Activated naive CD8-positive, alpha-beta T cell treated with anti-CD3 and anti-CD28 coated beads for 36 hours (primary cell): ENCODE measurements at places on chromosomes 12 and 14.

DNA sequence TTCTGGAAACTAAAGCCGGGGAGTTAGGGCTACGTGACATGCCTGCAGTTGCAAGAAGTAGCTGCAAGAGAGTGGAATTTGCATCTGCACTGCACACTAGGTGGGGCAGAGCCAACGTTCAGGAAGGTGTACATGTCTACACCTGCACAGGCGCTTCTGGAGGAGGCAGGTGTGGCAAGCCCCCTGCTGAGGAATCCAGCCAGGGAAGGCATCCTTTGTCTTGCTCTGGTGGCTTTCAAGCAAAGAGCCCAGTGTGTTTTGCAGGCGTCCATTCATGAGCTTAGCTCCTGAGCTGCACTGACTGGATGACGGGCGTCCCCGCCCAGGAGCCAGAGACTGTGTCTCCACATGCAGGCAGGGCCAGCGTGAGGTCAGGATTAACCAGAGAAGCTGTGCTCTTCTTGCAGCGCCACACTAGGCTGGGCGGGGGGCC is 116.3 kb downstream of the ZFP36L1 start:
- DNase-seq, result no peak

DNA sequence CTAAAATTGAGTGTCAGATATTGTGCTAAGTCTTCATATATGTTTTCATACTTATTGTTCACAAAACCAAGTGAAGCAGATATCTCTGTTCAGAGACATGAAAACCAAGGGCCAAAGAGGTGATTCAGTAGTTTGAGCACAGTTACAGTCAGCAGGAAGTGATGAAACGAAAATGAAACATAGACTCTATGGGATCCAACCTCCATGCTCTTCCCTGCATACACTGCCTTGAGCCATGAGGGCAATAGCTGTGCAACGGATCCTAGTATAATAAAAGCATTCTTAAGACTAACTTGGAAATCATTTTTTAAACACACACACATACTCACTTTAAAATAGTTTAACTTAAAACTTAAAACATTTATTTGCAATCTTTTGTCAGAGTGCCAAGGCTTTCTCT is 27.9 kb downstream of the ESR2 start:
- DNase-seq, result no peak

- DNase-seq, result no peak
These were observed at the start of gene IFNG-AS1 for GRCh38 chr12:67989184-67989920. Gene IFNG-AS1, plus strand, starts transcription at chr12:67989447.

GRCh38 chr14:22112004-22112403 is 438.4 kb upstream of the OR4E1 start:
- DNase-seq, result no peak

- DNase-seq, result no peak
These were observed 6.0 kb upstream of the ASB2 start for GRCh38 chr14:93982230-93983007.

- no peak for DNase-seq
These were observed 3.0 kb upstream of the GCN1 start for GRCh38 chr12:120197542-120197887.

DNA sequence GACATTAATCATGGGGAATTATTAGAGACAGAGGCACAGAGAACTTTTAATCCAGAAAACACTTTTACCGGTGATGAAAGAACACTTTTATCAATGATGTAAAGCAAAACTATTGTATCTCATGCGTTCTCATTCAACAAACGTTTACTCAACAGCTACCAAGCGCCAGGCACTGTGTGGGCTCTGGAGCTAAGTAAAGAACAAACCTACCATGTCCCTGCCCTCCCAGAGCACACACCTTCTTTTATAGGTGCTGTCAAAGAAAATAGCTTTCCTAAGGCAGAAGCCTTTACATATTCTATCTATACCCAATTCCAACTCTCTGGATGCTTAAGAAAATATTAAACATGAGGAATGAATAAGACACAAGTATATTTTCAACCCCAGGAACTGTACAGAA is 91.1 kb downstream of the FOXN3 start:
- DNase-seq, result no peak

GRCh38 chr12:20220339-20220738 is 148.0 kb upstream of the PDE3A start:
- no peak for DNase-seq

DNA sequence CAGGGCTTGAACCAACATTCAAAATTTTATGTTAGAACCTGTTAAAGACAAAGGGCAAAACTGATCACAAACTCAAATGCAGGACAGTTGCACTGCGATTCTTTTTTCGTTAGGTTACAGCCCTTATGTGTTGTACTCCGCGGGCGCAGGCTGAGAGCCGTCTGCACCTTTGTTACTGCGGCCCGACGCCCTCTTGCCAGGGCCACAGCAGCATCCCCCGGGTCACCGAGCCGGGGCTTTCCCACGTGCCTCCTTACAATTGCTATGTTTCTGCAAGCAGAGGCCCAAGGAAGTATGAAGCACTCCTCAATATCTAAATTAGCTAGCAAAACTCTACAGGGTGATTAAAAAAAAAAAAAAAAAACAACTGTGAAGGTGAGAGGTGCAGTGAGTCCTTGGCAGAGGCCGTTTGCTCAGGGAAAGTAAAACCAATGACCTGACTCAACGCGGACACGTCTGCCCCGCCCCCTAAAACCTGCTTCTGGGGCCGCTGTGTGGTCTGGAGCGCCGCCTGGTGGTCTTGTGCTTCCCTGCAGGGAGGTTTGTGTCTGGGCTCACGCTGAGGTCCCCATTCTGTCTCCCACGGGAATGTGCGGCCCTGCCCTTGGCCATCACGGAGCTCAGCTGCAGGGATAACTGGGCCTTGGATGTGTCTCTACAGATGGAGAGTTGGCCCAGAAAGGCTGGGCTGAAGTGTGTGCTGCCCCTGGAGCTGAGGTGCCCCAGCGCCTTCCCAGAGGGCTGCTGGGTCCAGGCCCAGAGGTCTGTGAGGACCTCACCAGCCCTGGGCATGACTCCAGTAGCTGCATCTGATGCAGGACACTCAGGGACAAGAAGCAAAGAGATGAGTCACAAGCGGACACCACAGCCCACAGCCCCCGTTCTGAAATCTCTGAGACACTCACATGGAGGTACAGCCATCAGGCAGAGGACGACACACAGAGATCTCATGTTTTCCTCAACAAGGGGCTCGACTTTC is 418.5 kb downstream of the TMEM121 start:
- DNase-seq, result peak; percentile 81

- DNase-seq, result no peak
These were observed 126.5 kb downstream of the C12orf75 start for GRCh38 chr12:105457026-105457425.

DNA sequence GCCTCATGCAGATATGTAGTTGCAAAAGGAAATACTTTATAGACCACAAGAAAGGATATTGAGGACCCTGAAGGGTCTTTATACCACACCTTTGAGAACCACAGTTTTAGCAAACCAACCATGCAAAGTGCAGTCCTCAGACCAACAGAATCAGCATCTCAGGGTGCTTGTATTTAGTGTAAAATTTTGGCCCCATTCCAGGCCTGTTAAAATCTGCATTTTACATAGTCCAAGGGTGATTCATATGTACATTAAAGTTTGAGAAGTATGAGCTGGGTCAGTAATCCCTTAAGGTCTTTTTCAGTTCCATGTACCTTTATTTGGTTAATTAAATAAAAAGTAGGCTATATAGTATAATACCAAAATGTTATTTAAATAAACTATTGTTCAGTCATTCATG is 91.2 kb downstream of the WNK1 start:
- DNase-seq, result no peak

- no peak for DNase-seq
These were observed 6.4 kb downstream of the SLC15A5 start for GRCh38 chr12:16271062-16271461.

DNA sequence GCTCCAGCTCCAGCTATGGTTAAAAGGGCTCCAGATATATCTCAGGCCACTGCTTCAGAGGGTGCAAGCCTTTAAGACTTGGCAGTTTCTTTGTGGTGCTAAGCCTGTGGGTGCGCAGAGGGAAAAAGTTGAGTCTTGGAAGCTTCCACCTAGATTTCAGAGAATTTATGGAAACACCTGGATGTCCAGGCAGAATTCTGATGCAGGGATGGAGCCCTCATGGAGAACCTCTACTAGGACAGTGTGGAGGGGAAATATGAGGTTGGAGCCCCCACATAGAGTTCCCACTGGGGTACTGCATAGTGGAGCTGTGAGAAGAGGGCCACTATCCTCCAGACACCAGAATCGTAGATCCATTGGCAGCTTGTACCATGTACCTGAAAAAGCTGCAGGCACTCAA is 69.9 kb downstream of the SDR9C7 start:
- no peak for DNase-seq

DNA sequence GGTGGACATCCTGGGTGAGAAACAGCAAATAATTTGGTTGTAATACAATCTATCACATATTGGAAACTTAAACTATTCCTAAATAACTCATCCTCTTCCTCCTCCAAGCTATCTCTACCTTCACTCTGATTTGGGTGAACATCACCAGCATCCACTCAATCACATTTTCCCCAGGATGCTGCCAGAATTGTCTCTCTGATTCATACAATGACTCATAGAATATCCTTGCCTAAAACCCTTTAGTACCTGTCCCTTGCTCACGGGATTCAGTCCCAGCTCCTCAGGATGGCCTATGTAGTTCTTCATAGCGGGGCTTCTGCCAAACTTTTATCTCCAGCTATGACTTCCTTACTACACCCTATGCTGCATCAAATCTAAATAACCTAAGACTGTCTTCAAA is 146.8 kb downstream of the EMP1 start:
- no peak for DNase-seq

DNA sequence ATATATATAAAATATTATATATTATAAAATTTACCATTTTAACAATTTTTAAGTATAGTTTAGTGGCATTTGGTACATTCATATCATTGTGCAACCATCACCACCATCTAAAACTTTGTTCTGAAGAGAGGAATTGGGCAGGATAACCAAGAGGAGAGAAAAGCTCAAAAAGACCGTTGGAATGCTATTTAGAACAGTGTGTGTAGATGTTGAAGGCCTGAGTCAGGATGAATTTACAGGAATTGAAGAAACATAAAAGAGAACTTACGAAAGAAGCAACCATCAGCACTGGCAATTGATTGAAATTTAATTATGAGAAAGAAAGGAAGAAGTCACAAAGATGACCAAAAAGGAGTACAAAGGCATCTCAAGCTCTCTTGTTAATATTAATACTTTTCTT is 196.9 kb upstream of the PWP1 start:
- DNase-seq, result no peak

DNA sequence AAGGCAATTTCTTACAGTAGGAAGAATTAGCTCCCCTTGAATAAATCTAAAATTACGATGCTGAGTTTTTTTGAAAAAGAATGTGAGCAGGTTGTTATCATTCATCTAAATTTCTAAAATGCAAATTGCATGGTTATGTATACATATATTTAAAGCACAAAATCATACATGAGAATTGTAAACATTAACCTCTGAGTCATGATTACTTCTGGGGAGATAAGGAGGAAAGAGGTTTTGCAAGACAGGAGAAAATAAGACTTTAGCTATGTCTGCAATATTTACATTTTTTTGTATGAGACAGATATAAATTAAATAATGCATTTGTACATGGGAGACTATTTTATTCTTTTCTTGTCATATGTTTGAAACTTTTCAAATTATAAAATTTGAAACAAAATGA is 72.2 kb downstream of the TSPAN8 start:
- no peak for DNase-seq
